Activated CD4-positive, alpha-beta T cell treated with anti-CD3 and anti-CD28 coated beads, Interleukin-2, amount 50 U/mL, for 4 hours (primary cell): ENCODE measurements at places on chromosomes 1 and 21.
A peak's percentile ranks its signal among the peaks of the same experiment; 100 is the strongest.

- DNase-seq: no peak
Observed at GRCh38 chr1:5638582-5638981, 353.6 kb downstream of the NPHP4 start.

- DNase-seq: peak; percentile 8
Observed at GRCh38 chr1:160284220-160284781, 632 bp downstream of the PEX19 start.

GRCh38 chr1:243924588-243925349 lies 74.7 kb upstream of the AKT3 start:
- DNase-seq: no peak

GRCh38 chr1:207463571-207463970 lies 9.4 kb downstream of the CR2 start:
- DNase-seq: no peak

DNA sequence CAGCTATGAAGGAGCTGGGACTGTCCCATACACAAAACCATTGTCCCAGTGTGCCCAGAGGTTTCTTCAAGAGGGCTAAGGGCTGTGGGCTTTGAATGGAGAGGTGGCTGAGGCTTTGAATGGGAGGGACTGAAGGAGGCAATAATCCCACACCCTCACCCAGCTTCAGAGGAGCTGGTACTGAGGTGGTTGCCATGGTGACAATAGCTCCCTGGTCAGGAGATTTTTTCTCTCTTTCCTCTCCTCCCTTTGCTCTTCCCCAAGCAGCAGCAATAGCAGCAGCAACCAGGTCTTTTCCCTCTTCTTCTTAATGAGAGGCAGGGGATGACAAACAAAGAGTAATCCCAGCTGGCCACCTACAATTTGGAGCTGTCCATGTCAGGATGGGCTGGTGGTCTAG lies 1.6 kb downstream of the HPCAL4 start:
- no peak for DNase-seq
